Activated naive CD8-positive, alpha-beta T cell treated with anti-CD3 and anti-CD28 coated beads, Interleukin-2, amount 50 U/mL, for 16 hours (primary cell): ENCODE measurements at places on chromosomes 13 and 19.

DNA sequence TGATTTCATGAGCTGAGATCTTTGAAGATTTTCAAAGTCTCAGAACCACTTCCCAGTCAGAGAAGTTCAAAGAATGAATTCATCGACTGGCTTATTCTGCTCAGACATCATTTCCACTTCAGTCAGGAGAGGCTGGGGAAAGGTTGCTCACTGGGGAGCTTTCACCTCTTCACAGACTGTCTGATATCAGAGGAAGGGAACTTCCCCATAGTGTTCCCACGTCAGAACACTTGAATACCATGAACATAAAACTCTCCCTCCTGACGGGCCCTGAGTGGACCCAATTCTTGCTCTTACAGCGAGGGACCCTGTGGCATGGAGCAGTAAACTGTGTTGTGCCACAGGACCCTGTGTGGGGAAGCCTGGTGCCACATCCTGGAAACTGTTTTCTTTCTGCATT is 492.6 kb downstream of the COG6 start:
- no peak for DNase-seq

DNA sequence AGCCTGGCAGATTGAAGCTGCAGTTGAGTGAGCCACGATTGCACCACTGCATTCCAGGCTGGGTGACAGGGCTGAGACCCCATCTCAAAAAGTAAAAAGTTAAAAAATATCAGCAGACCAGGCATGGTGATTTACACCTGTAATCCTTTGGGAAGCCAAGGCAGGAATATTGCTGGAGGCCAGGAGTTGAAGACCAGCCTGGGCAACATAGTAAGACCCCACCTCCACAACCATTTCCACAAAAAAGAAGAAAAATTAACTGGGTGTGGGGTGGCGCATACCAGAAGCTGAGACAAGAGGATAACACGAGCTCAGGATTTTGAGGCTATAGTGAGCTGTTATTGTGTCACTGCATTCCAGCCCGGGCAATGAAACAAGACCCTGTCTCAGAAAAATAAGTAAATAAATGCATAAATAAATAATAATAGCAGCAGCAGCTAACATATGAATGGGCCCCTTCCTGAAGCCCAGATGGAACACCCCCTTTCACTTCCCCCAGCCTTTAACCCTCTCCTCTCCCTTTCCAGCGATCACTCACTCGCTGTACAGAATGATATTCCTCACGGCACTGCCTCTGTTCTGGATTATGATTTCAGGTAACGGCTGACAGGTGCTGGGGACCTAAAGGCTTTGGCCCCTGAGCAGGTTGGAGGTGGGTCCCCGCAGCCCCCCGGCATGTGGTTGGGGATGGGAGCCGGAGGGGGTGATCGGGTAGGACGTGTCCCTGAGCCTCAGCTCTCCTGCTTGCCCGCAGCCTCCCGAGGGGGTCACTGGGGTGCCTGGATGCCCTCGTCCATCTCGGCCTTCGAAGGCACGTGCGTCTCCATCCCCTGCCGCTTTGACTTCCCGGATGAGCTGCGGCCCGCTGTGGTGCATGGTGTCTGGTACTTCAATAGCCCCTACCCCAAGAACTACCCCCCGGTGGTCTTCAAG is 3.2 kb downstream of the MAG start:
- DNase-seq = no peak

GRCh38 chr19:48391100-48392005 is at the start of gene KDELR1:
KDELR1 (minus strand) TSS chr19:48391551; CDS start chr19:48391358, 193 bp downstream.
- DNase-seq = peak; percentile 34

GRCh38 chr13:26021516-26021915 is 30.3 kb downstream of the SHISA2 start:
- no peak for DNase-seq

DNA sequence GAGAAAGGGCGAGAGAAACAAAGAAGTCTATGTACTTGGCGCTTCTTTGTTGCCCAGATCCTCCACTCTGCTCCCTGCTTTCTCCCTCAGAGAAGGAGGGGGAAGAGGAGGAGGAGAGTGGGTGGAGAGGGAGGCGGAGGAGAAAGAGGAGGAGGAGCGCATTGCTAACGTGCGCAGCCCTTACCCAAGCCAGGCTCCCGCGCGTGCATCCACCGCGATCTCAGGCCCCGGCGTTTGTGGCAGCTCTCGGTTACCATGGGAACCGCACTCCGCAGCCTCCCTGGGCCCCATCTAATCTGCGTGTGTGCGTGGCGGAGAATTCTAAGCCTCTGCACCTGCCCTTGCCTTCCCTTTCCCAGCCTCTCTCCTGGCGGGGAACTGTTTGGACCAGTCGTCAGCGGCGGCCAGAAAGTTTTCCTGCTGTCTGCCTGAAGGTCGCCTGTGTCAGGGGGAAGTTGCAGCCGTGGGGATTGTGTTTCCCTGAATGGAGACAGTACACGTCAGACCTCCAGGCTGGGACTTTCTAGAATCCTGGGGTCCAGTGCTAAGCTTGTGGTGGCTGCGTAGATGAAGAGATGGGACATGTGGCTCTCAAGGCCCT is at the start of gene ERICH6B:
ERICH6B (minus strand) TSS at position 239 of the 601 bp plus-strand sequence. CDS start 18,734 bp downstream, outside the sequence.
- DNase-seq = no peak
